Left ventricle myocardium superior (tissue), 1 donor: ENCODE measurements at places on chromosomes 5 and 9. TPM values are rescaled to one million over a fixed set of nuclear protein-coding genes. Genes with fewer than 3 reads are reported as not detected.

DNA sequence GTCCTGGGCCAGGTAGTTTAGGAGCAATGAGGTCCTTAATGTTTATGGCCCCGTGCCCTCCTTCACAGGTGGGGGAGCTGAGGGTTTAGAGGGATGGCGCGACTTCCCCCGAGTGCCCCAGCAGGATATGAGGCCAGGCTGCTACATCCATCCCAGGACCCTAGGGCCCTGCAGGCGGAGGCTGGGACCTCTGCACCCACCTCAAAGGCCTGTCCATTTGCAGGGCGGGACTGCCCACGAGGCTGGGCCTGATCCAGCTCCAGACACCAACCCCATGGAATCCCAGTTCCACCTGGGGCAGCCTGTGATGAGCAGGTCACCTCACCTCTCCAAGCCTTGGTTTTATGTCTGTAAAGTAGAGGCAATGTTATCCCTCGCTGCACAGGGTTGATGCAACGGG, 142.1 kb downstream of the RXRA start:
- DNase-seq = no peak

GRCh38 chr9:93302586-93303257, 118.8 kb downstream of the WNK2 start:
- DNase-seq = peak; percentile 58

GRCh38 chr5:107367939-107368338, 302.8 kb downstream of the EFNA5 start:
- no peak for DNase-seq

The GSN gene
- 717 TPM for total RNA-seq

The IL13 gene
- total RNA-seq = not detected
